ENCODE measurements at places on chromosomes 4 and X.

DNA sequence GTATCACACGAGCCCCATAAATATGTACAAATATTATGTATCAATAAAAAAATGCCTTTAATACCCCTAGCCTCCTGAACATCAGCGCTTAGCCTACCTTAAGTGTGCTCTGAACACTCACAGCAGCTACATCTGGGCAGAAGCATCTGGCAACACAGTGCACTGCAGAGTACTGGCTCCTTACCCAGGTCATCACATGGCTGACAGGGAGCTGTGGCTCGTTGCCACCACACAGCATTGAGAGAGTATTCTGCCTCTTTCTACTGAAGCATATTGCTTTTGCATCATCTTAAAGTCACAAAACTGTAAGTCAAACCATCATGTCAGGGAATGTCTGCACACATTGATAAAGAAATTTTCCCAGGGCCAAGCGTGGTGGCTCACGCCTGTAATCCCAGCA is 55.2 kb downstream of the TRIML1 start:
- DNase-seq = no peak

DNA sequence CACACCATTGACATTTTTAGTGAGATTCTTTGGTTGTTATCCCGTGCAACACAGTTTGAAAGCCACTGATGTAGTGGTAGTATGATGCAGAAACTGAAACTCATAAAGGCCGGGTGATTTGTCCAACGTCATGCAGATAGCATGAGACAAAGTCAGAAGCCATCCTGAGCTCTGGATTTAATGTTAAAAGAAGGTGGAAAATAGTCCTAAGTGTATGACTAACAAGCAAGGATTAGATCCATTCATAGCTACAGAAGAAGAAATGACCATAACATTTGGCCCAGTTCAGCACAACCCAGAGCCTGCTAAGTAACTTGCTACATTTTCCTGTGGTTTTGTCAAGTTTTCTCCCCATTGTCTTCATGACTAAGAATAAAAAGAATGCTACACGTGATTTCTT is 142.4 kb downstream of the AMELX start:
- DNase-seq = no peak

- DNase-seq = no peak
Observed at GRCh38 chrX:68536429-68536828, 37.6 kb downstream of the YIPF6 start.

GRCh38 chrX:2398064-2398656 is 102.6 kb downstream of the DHRSX start:
- DNase-seq = no peak

DNA sequence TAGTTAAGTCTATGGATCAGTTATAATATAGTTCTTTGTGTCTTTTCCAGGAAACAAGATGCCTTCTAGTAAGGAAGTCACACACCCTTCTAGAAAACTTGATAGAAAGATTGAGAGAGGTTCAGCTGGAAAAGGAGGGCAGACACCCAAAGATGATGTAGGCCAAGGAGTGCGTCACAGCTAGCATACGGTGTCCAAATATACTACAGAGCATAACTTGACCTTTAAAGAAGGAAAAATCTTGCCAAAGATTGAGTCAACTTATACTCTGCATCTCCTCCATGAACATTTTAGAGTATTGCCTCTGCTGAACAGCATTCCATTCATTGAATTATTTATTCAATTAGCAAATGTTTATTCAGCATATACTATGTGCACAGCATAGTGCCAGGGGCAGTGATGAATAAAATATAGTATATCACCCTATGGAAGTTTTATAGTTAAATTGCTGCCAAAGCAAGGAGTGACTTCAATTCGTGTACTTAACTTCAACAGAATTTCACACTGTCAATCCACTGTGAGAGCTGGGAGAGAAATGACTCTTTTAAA is 51.9 kb upstream of the SLC6A14 start:
- DNase-seq = no peak

Data from activated CD4-positive, alpha-beta memory T cell treated with anti-CD3 and anti-CD28 coated beads, Interleukin-2, amount 10 ng/mL, durations not matched to agents 7 days and 5 days (primary cell).